Testis (tissue), 5 donors: ENCODE measurements at places on chromosomes 6 and 20. TPM values are rescaled to one million over a fixed set of nuclear protein-coding genes. Genes with fewer than 3 reads are reported as not detected.

The TBXT gene
- 1.2 TPM for total RNA-seq

The MAP7 gene
- total RNA-seq = 48.7 TPM

The WFDC12 gene
- not detected for total RNA-seq

The THBS2 gene
- 4.8 TPM for total RNA-seq

The WFDC8 gene
- total RNA-seq = not detected

The CCM2L gene
- total RNA-seq = 3.0 TPM

- no peak overlapping the region for H3K27ac ChIP-seq
- H3K4me3 ChIP-seq = no peak overlapping the region
- no peaks in the 10 kb centered on the region for H3K36me3 ChIP-seq
These were observed 79.8 kb upstream of the KIF25 start for GRCh38 chr6:167917551-167918154.

GRCh38 chr6:111461860-111462259 lies 21.2 kb downstream of the REV3L start:
- no peak for DNase-seq
- H3K27me3 ChIP-seq = no peaks in the 10 kb centered on the region

GRCh38 chr6:2937627-2938003 lies 33.8 kb downstream of the SERPINB6 start:
- no peaks in the 10 kb centered on the region for H3K4me1 ChIP-seq
- no peak overlapping the region for H3K27ac ChIP-seq
- no peaks in the 10 kb centered on the region for H3K36me3 ChIP-seq

GRCh38 chr6:127768223-127768622 lies 132.6 kb downstream of the THEMIS start:
- no peaks in the 10 kb centered on the region for H3K4me1 ChIP-seq

GRCh38 chr20:7967199-7967844 lies 27.1 kb upstream of the HAO1 start:
- no peaks in the 10 kb centered on the region for H3K27me3 ChIP-seq
- no peak overlapping the region for H3K4me3 ChIP-seq
- no peaks in the 10 kb centered on the region for H3K36me3 ChIP-seq
- H3K27ac ChIP-seq = no peak overlapping the region
- DNase-seq = no peak

DNA sequence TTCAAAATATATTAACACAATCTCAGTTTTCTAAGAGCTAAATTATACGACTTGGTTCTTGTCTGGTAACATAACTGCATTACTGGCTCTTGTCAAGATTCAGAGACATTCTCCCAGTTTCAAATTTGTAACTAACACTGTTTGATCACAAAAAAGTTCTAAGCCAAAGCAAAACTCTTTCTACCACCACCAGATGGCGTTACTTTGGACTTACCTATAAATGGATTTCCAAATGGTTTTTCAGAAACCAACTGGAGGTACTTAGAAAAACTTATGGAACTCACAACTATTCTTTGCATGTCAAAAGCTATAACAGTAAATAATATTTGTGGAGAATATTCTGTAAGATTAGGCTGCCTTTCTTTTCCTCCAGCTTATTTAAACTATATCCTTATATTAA lies 34.2 kb upstream of the GFRAL start:
- H3K36me3 ChIP-seq = no peaks in the 10 kb centered on the region
- no peak overlapping the region for H3K4me3 ChIP-seq
- DNase-seq = peak; percentile 21
- no peaks in the 10 kb centered on the region for H3K4me1 ChIP-seq
- no peak overlapping the region for H3K27ac ChIP-seq

- no peaks in the 10 kb centered on the region for H3K27me3 ChIP-seq
- H3K36me3 ChIP-seq = no peaks in the 10 kb centered on the region
- no peak overlapping the region for H3K27ac ChIP-seq
- no peak for DNase-seq
These were observed 898.9 kb upstream of the MAN1A1 start for GRCh38 chr6:120248451-120248850.

DNA sequence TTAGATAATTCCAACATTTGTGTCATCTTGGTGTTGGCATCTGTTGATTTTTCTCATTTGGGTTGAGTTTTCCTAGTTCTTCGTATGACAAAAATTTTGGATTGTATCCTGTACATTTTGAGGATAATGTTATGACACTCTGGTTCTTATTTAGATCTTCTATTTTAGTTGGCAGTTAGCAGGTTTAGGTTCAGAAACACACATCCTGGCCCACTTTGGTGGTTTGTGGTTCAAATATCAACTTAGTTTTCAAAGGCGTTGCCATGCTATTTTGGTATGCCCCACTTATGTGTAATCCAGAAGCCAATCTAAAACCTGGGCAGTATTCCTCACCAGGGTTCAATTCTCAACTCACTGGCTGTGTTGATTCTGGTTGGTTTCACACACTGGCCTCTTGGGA lies 68.2 kb downstream of the NOX3 start:
- no peaks in the 10 kb centered on the region for H3K27me3 ChIP-seq
- no peaks in the 10 kb centered on the region for H3K36me3 ChIP-seq
- H3K27ac ChIP-seq = no peak overlapping the region
- no peak for DNase-seq
- no peaks in the 10 kb centered on the region for H3K4me1 ChIP-seq

DNA sequence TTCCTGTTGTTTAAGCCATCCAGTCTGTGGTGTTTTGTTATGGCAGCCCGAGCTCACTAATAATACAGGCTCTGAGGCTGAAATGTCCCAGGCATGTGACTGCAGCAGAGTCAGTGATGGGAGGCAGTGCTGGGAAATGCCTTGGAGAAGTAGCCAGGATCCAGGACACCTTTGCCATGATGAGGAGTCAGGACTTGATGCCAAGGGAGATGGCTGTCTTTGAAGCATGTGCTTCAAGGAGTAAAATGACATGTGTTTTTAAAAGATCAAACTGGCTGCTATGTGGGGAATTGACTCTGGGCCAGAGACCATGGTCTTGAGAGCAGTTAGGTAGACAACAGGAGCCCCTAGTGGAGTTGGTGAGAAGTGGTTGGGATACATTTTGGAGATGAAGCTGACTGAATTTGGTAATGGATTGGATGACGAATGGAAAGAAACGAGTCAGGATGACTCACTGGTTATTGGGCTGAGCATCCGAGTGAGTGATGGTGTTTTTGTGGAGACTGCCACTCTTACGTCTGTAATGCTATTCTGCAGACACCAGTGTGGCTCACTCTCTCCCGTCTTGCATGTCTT lies 322.2 kb downstream of the PLCB1 start:
- no peaks in the 10 kb centered on the region for H3K4me1 ChIP-seq
- H3K27ac ChIP-seq = no peak overlapping the region
- no peaks in the 10 kb centered on the region for H3K27me3 ChIP-seq
- peak; percentile 22 for DNase-seq
- H3K36me3 ChIP-seq = no peaks in the 10 kb centered on the region

DNA sequence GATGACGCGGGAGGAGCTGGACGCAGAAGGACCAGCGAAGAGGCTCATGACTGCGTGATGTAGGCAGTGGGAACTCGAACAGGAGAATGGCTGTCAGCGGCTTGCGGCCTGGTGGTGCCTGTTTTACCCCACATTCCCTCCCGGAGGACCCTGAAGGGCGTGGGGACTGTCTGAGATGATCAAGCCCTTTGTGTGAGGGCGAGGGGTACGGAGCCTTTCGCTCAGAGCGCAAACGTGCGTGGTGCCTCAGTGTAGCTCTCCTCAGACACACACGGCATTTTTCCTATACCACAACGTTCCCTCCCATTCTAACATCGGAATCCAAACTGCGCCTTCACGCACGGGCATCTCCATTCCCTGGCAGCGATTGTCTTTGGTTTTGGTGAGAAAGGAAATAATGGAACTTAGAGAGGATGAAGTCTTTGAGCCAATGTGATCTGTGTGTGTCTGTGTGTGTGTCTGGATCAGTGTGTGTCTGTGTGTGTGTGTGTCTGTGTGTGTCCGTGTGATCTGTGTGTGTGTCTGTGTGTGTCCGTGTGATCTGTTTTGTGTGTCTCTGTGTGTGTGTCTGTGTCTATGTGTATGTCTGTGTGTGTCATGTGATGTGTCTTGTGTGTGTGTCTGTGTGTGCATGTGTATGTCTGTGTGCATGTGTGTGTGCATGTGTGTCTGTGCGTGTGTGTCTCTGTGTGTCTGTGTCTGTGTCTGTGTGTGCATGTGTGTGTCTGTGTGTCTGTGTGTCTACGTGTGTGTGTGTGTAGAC lies 5.3 kb downstream of the PTK6 start:
- no peak overlapping the region for H3K27ac ChIP-seq
- H3K27me3 ChIP-seq = no peaks in the 10 kb centered on the region
- no peaks in the 10 kb centered on the region for H3K36me3 ChIP-seq
- H3K4me3 ChIP-seq = no peak overlapping the region

GRCh38 chr6:84976526-84977362 lies 212.3 kb upstream of the TBX18 start:
- H3K4me1 ChIP-seq = no peaks in the 10 kb centered on the region
- no peaks in the 10 kb centered on the region for H3K27me3 ChIP-seq
- no peak overlapping the region for H3K27ac ChIP-seq
- no peak for DNase-seq
- H3K36me3 ChIP-seq = no peaks in the 10 kb centered on the region

- H3K36me3 ChIP-seq = no peaks in the 10 kb centered on the region
- no peak overlapping the region for H3K4me3 ChIP-seq
- no peak overlapping the region for H3K27ac ChIP-seq
These were observed 550.5 kb upstream of the MARCKS start for GRCh38 chr6:113306552-113307145.

GRCh38 chr20:23097636-23098580 lies 11.8 kb upstream of the CD93 start:
- no peak overlapping the region for H3K27ac ChIP-seq
- DNase-seq = no peak
- H3K36me3 ChIP-seq = no peaks in the 10 kb centered on the region
- no peaks in the 10 kb centered on the region for H3K27me3 ChIP-seq
- no peak overlapping the region for H3K4me3 ChIP-seq

DNA sequence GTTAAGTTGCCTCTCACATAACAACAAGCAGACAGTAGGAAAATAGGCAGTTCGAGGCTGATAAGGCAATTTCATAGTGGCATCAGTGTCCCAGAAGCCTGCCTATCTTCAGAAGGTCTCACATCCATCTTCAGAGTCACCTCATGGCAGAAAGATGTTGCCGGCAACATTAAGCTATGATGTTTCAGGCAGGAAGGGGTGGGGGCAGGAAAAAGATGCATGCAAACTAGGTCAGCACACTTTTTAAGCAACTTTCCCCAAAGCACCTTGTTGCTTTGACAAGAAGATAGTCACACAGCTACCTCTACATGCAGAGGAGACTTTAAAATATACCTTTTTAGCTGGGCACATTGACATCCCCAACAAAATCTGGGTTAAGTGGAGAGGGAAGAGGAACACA lies 43.2 kb upstream of the SMIM8 start:
- H3K27ac ChIP-seq = no peak overlapping the region
- DNase-seq = no peak
- H3K4me3 ChIP-seq = no peak overlapping the region
- H3K4me1 ChIP-seq = no peaks in the 10 kb centered on the region

- peaks cover 70% of the 10 kb centered on the region for H3K4me1 ChIP-seq
- no peak overlapping the region for H3K4me3 ChIP-seq
- H3K36me3 ChIP-seq = no peaks in the 10 kb centered on the region
- peak overlapping the region; percentile 75 for H3K27ac ChIP-seq
- DNase-seq = peak; percentile 95
- H3K27me3 ChIP-seq = no peaks in the 10 kb centered on the region
These were observed 25.3 kb downstream of the ACSS1 start for GRCh38 chr20:25032478-25033264.

DNA sequence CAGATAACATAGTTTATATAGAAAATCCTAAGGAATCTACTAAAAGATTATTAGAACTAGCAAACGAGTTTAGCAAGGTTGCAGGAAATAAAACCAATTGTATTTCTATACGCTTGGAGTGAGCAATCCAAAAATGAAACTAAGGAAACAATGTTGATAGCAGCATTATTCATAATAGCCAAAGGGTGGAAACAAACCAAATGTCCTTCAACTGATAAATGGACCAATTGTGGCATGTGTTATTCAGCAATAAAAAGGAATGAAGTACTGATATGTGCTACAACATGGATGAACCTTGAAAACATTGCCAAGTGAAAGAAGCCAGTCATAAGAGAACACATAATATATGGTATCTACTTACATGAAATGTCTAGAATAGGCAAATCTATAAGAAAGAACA lies 101.0 kb upstream of the VSTM2L start:
- DNase-seq = no peak
- H3K4me1 ChIP-seq = peaks cover 13% of the 10 kb centered on the region
- H3K27me3 ChIP-seq = no peaks in the 10 kb centered on the region

GRCh38 chr6:14276071-14276470 lies 158.5 kb downstream of the CD83 start:
- no peak overlapping the region for H3K27ac ChIP-seq
- no peak for DNase-seq
- peaks cover 17% of the 10 kb centered on the region for H3K4me1 ChIP-seq
- H3K4me3 ChIP-seq = no peak overlapping the region
- H3K27me3 ChIP-seq = no peaks in the 10 kb centered on the region
- H3K36me3 ChIP-seq = no peaks in the 10 kb centered on the region

DNA sequence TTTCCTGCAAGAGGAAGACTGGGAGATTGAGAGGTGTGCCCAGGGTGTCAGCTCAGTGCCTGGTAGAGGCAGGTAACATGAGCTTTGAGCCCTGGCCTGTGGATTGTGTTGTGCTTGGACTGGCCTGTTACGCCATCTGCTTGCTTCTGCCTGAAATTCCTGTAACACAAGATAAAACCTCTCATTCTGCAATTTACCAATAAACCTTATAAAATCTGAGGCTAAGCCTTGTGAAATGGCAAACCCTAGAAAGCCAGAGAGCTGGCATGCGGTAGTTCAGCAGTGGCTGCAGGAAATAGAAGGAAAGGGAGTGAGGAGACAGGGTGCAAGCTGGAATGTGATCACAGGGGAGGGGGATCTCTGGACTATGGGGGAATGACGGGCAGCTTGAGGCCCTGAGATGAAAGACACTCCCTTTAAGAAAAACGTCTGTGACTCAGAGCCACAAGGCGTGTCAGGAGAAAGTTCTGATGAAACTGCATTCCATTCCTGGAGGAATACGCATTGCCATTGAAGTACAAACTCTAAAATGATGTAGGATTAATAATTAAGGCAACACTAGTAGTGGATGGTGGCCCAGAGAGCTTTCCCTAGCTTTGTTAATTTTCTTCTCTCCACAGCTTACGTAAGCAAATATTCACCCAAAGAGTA lies 26.3 kb upstream of the TFAP2A start:
- H3K36me3 ChIP-seq = no peaks in the 10 kb centered on the region
- H3K4me1 ChIP-seq = no peaks in the 10 kb centered on the region
- H3K4me3 ChIP-seq = no peak overlapping the region
- H3K27me3 ChIP-seq = no peaks in the 10 kb centered on the region
- DNase-seq = no peak

- H3K27ac ChIP-seq = peak overlapping the region; percentile 8
- H3K36me3 ChIP-seq = no peaks in the 10 kb centered on the region
- peak; percentile 70 for DNase-seq
- H3K4me3 ChIP-seq = no peak overlapping the region
- no peaks in the 10 kb centered on the region for H3K27me3 ChIP-seq
These were observed 67.1 kb downstream of the TPD52L1 start for GRCh38 chr6:125220712-125221111.

DNA sequence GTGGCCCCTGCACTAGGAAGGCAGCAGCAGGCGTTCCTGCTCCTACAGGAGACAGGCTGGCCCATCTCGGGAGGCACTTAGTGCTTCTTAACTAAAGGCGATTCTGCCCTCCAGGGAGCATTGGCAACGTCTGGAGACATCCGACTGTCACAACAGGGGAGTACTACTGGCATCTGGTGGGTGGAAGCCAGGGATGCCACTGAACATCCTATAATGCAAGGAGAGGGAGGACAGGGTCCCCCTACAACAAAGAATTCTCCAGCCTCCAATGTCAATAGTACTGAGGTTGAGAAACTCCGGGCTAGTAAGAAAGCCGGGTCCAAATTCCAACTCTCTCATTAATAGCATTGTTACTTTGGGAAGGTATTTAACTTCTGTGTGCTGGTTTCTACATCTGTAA lies 119.4 kb upstream of the ARMC2 start:
- no peak for DNase-seq
- peaks cover 3% of the 10 kb centered on the region for H3K4me1 ChIP-seq
- H3K27ac ChIP-seq = no peak overlapping the region
- no peaks in the 10 kb centered on the region for H3K27me3 ChIP-seq
- no peaks in the 10 kb centered on the region for H3K36me3 ChIP-seq
- no peak overlapping the region for H3K4me3 ChIP-seq
